ENCODE measurements at places on chromosomes 1 and 21.
A peak's percentile ranks its signal among the peaks of the same experiment; 100 is the strongest.

DNA sequence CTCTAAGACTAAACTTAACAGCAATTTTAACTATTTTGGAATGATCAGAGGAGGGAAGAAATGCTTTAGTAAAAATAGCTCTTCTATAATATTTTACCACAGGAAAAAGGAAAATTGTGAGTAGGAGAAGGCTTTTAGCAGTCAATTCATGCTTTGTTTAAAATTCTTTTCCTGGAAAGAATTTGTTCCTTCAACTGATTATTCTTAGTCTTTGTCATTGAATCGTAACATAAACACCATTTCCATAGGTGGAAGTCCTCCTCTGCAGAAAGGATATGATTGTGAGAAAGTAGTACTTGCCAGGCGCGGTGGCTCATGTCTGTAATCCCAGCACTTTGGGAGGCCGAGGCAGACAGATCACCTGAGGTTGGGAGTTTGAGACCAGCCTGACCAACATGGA is 11.9 kb upstream of the ACTA1 start:
- no peak for DNase-seq

- DNase-seq: no peak
Observed at GRCh38 chr1:2300004-2300771, 72.1 kb downstream of the SKI start.

GRCh38 chr1:211469938-211470529 is 21.9 kb downstream of the RD3 start:
- DNase-seq: peak; percentile 17

DNA sequence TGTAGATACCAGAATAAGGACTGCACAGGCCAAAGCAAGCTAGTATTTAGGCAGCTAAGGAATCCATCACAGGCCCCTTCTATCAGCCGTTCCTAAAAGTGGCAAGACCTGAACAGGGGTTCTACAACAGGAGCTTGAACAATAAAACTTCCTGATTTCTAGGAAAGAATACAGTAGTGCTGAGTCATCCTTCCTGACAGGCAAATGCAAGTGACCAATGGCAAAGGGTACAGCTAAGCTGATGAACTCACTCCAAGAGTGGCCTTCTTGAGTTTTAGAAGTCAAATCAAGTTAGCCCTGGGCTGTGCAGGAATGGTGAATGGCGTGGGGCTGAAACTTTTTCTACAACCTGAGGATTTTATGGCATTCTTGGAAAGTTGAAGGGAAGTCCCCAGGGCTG is 112.9 kb downstream of the GREM2 start:
- no peak for DNase-seq

- no peak for DNase-seq
Observed at GRCh38 chr1:162983671-162984425, 85.3 kb upstream of the RGS4 start.

GRCh38 chr1:169059421-169059820 is 47.1 kb upstream of the ATP1B1 start:
- no peak for DNase-seq

DNA sequence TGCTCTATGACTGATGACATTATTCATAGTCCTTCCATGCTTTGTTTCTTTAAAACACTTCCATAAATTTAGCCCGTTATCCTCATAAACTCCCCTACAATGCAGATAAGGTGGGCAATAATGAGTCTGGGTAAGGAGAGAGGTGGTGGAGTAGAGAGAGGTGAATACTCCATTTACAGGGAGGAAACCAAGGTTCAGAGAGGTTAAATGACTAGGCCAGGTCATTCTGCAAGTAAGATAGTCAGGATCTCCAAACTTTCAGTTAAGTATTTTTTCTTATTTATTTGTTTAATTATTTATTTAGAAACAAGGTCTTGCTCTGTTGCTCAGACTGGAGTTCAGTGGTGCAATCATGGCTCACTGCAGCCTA is 26.1 kb downstream of the PAFAH2 start:
- DNase-seq: no peak

- DNase-seq: no peak
Observed at GRCh38 chr1:25555753-25556092, 12.3 kb downstream of the LDLRAP1 start.

DNA sequence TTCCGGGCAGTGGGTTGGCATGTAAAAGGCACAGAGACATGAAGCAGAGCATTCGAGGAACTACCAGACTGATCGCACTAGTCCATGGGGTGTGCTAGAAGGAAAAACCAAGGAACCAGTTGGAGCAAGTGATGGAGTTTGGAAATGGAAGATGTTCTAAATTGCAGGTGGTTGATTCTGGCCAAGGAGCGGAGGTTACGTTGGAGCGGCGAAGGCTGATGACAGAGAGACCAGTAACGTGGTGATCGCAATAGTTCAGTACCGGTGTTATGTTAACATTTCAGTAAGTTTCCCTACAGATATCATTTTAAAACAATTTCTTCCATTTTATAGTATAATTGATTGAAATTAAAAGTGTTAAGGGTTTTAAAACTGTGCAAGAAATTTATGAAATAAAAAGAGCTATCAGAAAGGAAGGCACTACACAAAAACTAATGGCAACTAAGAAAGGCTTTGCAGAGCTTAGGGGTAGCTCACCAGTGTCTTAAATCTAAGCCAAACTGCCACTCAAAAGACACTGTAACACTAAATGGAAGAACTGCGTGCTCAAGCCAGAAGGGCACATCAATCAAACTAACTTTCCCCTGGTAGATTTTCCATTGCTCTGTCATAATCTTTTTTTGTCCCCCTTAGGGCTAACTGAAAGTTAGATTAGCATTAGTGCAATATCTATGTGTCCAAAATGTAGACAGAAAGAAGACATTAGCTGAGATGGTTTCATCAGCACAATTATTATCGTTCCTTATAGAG is 11.3 kb upstream of the HEATR1 start:
- no peak for DNase-seq

DNA sequence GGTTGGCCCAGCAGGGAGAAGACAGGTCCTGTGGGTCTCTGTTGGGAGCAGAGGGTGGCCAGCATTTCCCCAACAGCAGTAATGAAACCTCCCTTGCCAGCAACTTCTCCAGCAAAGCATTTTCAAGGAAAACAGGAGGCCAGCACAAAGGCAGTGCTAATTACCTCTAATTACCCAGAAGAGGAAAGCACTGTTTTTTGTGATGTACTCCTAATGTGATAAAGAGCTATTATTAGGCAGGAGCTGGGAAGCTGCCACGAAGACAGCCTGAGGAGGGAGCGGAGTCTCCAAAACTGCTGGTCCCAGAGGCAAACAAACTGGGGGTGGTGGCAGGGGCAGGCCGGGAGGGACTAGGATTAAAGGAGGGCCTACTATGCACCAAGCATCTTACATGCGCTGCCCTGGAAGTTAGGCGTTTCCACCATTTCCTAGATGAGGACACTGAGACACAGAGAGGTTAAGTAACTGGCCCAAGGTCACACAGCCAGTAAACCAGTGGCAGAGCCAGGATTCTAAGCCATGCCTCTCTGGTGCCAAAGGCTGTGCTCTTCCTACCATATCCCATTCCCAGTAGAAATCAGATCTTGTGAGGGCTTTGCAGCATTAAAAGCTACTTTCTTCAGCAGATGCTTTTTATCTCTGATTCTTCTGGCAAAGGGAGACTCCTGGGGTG is 24.5 kb downstream of the HTR6 start:
- no peak for DNase-seq

GRCh38 chr1:234726359-234726943 is 116.5 kb upstream of the IRF2BP2 start:
- DNase-seq: no peak

- DNase-seq: peak; percentile 28
Observed at GRCh38 chr1:42146626-42147320, 6.4 kb upstream of the GUCA2B start.

DNA sequence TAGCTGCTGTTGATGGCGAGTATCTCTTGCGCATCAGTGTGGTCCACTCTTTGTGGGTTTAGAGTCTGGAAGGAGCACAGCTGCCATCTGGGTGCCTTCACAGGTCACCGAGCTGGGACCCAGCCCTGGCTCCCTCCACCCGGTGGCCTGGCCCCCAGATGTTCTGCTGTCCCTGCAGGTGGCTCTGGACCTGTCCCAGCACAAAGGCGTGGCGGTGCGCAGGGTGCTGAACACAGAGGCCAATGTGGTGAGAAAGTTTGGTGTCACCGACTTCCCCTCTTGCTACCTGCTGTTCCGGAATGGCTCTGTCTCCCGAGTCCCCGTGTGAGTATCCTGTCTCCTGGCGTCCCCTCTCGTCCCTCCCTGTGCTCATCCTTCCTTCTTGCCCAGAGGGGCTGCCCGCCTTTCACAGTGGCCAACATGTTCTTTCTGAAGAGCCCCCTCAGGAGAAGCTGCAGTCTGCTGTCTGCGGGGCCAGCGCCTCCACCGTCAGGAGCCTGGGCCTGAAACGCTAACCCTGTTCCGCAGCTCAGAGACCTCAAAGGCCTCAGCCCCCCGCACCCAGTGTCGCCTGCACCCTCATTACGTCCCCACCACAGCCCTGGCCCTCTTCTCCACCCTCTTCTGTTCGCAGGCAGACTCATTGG is 27.4 kb downstream of the QSOX1 start:
- DNase-seq: no peak

- DNase-seq: no peak
Observed at GRCh38 chr1:58441699-58442098, 104.8 kb downstream of the OMA1 start.

DNA sequence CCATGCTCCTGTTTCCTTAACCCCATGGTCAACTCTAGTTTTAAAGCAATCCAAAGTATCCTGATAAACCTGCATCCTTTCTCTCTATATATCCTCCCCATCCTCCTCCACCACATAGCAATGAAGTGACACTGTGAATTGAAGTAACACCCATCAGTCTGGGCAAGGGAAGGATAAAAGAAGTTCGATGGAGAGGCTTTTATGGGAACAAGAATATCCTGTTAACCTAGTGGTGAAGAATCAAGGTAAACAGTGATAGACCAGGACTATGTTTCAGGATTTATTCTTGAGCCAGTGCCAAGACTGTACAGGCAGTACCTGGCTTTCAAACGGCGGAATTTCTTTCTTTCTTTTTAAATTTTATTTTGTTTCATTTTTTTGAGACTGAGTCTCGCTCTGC is 17.6 kb downstream of the RABIF start:
- DNase-seq: no peak

- DNase-seq: no peak
Observed at GRCh38 chr1:208030288-208031091, 119.6 kb upstream of the CD34 start.

DNA sequence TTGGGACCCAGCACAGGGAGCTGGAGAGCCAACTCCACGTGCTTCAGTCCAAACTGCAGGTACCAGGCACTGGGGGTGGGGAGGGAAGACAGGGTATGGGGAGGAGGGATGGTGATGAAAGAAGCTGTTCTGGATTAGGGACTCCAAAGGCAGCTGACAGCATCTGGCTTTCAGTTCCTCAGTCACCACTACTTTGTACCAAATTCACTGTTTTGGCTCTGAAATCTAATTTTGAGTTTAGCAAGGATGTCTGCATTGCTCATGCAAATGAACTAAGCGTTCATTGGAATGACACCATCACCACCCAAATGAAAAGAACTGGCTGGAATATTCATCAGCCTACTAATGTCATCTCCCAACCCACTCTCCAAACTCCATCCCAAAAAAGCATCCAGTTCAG is 8.7 kb downstream of the C1orf74 start:
- DNase-seq: no peak

- DNase-seq: no peak
Observed at GRCh38 chr1:20466273-20466672, 19.7 kb downstream of the CAMK2N1 start.

DNA sequence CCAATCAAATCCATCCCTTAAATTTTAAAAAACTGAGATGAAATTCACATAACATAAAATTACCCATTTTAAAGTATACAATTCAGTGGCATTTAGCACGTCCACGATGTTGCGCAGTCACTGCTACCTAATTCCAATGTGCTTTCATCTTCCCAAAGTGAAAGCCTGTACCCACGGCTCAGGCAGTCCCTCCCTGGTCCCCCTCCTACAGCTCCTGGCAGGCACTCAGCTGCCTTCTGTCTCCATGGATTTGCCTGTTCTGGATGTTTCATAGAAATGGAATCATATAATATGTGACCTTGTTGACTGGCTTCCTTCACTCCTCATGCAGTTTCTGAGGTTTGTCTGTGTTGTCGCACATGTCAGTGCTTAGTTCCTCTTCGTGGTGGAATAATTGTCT is 386.3 kb downstream of the CAMTA1 start:
- DNase-seq: no peak

- no peak for DNase-seq
Observed at GRCh38 chr1:51559064-51559500, 40.0 kb upstream of the EPS15 start.

- DNase-seq: no peak
Observed at GRCh38 chr1:201282931-201283829, at the start of gene PKP1. PKP1 (plus strand) TSS chr1:201283506; CDS start chr1:201283703, 197 bp downstream.

Data from hippocampal formation (tissue), 2 donors.